ENCODE measurements at places on chromosomes 4 and X.

DNA sequence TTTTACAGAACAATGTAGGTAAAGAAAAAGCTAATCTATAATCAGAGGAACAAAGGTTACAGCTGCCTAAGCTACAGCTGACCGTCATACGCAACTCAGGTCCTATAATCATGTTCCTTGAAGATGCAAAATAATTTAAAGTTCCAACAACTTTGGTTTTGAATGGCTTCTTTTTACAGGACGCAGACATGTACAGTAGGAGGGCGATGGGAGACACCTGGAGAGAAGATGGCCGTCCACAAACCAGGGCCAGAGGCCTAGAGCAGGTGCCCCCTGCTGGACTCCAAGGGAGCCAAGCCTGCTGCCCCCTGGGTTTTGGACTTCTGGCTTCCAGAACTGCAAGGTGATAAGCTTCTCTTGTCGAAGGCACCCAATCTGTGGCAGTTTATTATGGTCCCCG is 10.6 kb downstream of the HGFAC start:
- no peak for DNase-seq

GRCh38 chr4:109155682-109156283 is 146.7 kb downstream of the COL25A1 start:
- DNase-seq = peak; percentile 23

DNA sequence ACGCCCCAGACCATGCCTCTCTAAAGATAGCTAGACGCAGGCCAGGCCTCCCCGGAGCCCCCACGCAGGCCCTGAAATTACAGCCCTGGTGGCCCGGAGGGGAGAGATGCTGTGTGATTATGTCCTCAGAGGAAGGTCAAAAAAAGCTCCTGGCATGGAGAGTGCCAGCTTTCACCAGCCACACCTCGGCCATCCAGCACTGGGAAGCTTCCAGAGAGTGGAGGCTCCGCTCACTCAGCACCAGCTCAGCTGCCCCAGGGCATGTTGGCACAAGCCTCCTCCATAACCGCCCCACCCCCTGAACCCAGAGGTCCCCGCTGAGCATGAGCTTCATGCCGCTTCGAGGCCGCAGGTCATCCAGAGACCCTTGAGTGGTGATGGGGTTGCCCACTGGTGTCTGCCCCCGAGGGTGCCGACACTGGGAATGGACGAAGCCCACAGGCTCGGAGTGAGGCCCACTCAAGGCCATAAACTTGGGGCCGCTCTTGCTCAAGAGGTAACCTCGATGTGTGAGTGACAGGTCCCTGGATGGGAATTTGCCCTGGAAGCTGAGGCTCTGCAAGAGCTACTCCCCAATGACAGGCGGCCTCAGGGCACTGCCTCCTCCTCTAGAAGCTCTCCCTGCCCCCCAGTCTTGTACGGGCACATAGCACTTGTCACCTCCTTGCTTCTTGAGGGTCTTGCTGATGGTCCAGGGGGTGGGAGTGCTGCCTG is 4.4 kb upstream of the BGN start:
- DNase-seq = no peak

DNA sequence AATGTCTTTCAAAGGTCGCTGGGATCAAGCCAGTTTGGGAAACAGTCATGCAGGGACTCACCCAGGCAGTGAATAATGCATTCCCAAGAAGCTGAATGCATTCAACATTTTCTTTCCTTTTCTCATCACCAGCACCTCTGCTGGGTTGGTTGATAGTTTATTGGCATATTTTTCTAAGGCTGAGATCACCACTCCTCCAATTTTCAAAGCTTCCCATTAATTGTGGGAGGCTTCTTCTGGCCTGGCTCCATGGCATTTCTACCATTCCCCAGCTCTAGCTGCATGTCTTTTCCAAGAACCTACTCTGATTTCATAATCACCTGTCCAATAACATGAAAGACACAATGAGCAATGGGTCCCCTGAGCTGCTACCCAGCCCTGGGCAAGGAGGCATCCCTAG is 35.8 kb downstream of the CHRDL1 start:
- no peak for DNase-seq

- DNase-seq = no peak
Measured at GRCh38 chr4:19319607-19320006, 932.1 kb upstream of the SLIT2 start.

Data from kidney (tissue), 22 donors.